ELR (cell line): ENCODE measurements at places on chromosomes 1 and 21.
A peak's percentile ranks its signal among the peaks of the same experiment; 100 is the strongest.

DNA sequence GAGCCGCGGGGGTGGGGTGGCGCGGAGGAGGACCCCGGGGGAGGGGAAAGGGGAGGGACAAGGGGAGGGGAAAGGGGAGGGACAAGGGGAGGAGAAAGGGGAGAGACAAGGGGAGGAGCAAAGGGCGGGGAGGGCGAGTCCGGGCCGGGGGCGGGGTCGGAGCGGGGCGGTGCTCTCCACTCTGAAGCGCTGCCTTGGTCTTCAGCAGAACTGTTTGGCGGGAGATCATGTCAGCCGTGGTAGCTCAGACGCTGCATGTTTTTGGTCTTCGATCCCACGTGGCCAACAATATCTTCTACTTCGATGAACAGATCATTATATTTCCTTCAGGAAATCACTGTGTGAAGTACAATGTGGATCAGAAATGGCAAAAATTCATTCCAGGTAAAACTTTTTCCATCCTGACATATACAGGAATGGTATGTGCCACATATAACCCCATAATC, 420 bp downstream of the CFAP57 start:
- peak; percentile 93 for DNase-seq

DNA sequence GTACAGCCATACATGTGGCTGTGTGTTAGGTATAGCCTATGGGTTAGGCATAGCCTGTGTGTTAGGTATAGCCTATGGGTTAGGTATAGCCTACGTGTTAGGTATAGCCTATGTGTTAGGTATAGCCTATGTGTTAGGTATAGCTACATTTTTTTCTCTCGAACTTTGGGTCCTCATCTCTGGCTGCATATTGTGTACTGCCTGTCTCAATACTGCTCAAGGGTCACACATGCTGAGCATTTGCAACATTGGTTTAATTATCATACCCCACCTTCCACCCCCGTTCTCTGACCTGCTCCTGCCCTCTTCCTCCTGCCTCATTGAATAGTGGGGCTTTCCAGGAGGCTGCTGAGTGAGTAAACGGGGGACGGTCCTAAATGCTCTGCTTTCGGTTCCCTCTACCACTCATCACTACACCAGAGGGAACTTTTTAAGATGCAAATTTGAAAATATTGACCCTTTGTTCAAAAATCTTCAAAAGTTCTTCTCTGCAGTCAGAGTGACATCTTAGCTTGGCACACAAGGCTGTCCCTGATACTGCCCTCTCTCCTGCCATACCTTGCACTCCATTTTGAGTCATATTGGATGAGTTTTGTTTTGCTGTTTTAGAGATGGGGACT, 17.8 kb downstream of the OR2B11 start:
- no peak for DNase-seq

GRCh38 chr1:213457733-213458132, 406.7 kb downstream of the RPS6KC1 start:
- DNase-seq = no peak

GRCh38 chr1:24203404-24203803, 16.3 kb upstream of the IFNLR1 start:
- no peak for DNase-seq

DNA sequence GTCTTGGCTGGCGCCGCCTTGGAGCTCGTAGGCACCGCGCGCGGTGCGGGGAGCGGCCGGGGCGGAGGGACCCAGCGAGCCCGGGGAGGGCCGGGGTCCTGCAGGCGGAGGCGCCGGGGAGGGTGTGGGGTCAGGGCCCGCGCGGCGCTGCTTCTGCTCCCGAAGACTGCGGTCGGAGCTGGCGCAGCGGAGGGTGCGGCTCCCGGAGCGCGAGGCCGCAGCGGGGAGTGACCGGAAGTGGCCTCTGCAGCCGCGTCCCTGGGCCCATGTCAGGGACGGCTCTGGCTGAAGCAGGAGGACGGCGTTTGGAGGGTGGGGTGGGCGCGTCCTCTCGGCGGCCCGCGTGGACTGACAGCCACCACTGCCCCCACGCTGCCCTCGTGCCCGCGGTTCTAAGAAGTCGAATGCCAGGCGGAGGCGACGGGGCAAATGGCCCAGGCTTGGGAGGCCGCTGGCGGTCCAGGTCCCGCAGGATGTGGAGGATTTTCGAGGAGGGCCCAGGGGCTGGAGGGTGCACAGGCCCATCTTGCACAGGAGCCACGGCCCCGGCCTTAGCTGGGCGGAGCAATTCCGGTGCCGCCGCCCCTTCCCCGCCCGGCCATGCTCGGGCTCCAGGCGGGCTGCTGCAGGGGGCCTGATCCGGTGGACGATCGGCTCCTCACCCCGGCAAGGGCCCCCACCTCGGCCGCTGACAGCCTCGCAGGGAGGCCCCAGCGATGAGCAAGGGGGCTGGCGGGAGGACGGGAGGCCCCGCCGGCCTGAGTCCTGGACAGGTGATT, 7.7 kb upstream of the ZNF669 start:
- peak; percentile 71 for DNase-seq

DNA sequence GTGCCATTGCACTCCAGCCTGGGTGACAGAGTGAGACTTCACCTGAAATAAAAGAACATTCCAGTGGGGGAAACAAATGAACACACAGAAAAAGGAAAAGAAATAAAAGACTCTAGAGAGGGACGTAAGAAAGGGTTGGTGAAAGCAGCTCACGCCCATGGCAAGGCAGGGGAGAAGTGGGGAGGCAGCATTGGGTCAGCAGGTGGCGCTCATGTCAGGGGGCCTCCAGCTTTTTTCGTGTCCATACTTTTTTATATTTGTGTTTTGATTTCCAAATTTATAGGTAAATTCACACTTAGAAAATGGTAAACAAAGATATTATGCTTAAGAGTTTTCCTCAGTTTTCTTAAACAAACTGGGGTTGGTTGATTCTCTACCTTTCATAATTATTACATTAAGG, 45.5 kb downstream of the VPS13D start:
- peak; percentile 44 for DNase-seq

GRCh38 chr1:152111515-152111968, 3.7 kb downstream of the TCHH start:
- DNase-seq = peak; percentile 54

DNA sequence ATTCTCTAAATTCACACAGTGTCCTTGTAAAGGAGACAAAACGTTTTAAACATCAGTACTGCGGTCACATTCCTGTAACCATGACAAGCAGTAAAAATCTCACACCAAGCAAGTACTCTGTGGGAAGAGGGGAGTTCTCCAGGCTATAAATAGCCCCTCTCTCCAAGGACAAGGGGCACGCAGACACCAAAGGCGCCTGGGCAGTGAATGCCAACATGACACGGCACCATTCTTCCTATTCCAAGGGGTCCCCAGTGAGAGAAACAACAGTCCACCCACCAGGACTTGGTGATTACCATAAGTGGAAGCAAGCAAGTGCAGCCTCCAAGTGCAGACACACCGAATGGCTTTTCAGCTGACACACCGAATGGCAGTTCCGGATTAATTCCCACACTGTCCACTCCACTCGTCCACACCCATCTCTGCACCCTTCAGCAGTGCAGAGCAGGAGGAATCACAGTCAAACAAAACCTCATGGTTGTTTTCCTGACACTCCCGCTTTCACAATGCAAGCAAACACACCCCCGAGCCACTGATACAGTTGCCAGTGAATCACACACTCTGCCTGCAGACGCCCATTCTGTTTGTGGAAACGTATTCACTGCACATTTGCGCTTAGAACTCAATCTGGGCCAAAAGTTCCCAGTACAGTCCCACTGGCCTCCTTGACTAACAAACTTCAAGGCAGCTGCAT, 1.8 kb downstream of the PTTG1IP start:
- DNase-seq = peak; percentile 80

GRCh38 chr1:86016076-86016759, 140.4 kb downstream of the COL24A1 start:
- peak; percentile 17 for DNase-seq

- peak; percentile 35 for DNase-seq
These were observed 302.3 kb downstream of the BRINP3 start for GRCh38 chr1:190175320-190175719.

- peak; percentile 41 for DNase-seq
These were observed 128.4 kb upstream of the NGF start for GRCh38 chr1:115466433-115466832.

- DNase-seq = peak; percentile 14
These were observed 235.3 kb upstream of the C1orf105 start for GRCh38 chr1:172185211-172185610.

DNA sequence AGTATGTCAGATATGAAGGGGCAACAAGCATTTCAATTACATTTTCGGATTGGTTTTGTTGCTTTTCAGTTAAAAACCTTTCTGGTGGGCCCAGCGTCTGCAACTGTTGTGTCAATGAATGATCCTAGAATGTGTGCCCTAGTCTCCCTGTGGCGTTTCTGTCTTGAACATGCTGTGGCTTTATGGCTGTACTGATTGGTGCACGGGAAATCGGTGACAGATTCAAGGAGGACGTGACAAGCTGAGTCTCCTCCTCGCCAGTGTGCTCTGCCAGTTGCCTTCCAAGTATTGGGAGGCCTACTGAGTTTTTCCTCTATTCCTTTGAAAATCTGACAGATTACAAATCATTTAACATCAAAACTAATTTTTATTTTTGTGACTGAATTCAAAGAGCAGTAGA, 127.6 kb downstream of the ZP4 start:
- DNase-seq = no peak

DNA sequence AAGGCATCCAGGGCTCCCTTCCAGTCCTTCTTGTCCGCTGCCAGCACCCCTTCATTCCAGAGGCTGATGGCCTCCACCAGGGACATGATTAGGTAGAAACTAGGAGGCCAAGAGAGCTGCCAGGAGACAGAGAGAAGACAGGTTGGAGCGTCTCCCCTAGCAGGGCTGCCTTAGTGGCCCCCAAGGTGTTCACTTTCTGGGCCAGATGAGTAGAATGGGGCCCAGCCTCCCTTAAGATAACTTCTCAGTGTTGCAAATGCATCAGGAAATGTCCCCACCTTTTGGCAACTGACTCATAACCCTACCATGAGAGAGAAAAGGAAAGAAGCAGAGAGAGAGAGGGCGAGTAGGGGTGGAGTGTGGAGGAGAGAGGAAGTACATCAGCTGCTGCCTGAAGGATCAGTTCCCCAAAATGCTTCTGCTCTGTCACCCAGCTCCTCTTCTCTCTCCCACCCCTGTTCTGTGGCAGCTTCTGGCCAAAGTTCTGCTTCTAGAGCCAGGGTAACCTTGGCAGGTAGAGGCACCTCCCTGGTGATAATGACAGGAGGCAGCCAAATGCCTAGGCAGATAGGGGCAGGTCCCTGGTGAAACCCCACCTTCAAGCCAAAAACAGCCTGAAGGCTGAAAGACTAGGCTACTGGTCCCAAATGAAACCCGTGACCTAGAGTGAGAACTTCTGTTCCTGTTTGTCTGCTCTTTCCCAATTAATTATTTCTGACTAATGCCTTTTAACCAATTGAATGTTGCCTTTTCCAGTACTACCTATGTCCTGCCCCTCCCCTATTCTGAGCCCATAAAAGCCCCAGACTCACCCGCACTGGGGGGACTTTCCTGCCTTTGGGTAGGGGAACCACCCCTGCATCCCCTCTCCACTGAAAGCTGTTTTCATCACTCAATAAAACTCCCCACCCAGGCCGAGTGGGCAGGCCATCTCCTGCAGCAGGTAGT, at the start of gene NCF2:
Gene NCF2 (minus strand): TSS at position 216 of the 948 bp plus-strand sequence. CDS start 130 bp downstream, at position 86.
- peak; percentile 70 for DNase-seq

GRCh38 chr1:47565676-47566075, 127.8 kb downstream of the FOXD2 start:
- no peak for DNase-seq

GRCh38 chr1:225462429-225462713, 34.5 kb upstream of the LBR start:
- DNase-seq = no peak

DNA sequence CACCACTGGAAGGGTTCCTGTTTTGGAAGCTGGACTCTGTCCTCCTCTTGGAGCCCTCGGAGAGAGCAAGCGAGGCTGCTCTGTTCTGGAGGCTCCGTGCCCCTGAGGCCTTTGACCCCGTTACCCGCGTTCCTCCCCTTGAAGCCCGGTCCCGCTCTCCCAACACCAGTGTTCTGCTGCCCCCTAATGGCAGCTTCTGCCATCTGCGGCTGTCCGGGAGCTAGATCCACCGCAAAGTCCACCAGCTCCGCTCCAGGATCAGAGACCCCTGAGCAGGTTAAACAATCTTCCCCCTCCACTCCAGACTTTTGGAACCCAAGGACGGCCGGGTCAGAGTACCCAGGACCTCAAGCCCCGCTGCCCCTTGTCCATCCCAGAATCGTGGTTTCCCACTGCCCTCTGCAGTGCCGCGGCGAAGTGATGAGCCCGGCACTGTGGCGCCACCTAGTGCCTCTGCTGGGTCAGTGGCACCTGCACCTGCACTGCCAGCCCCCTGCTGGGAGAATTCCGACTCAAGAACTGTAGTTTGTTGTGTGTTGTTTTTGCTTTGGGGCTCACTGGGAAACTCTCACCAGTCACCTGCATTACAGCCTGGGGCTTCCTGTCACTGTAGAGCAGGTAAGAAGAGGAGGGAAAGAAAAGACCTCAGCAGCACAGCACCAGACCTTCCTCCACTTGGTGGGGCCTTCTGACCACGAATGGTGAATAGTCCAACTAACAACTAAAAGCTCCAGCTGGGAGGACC, 63.5 kb upstream of the NFASC start:
- peak; percentile 82 for DNase-seq

DNA sequence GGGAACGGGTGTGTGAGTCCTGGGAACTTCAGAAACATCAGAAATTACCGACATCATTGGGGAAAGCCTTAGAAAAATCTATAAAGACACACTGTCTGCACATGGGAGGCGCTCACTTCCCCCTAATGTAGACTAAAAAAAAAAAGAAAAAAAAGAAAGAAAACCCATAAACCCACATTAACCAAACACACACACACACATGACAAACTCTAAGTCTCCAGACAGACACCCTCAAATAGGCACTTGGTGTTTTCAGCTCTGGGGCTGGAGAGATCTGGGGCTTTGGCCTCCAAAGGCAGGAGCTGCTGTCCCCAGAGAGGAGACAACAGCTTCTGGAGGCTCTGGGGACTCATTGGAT, 13.2 kb upstream of the SDHB start:
- no peak for DNase-seq

DNA sequence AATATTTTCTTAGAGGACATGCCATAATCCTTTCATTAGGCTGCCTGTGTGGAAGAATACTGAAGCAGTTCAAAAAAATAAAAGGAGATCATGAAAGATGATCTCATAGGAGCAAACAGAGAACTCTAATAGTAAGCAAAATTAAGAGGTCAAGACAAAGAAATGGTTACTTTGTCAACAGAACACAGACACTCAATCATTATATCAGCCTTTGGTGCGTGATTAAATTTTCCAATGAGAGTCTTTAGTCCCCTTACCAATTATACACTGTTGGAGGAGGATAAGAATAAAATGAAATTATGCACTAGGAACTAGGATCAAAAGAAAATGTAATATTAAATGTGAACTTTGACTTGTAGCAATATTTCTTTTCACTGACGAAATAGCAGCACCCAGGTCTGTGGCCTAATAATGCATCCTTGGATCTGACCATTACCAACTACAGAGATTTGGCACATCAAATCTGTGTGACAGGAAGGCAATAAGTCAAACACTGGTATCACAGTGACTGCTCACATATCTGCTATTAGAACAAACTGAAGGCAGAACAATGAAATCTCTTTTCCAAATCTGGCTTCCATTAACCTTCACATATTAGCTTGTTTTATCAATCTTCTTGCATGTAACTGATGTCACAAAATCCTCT, 1812.9 kb downstream of the PLA2G4A start:
- no peak for DNase-seq

GRCh38 chr1:61192663-61193330, 110.4 kb downstream of the NFIA start:
- DNase-seq = no peak
